ENCODE measurements at places on chromosomes 4 and X. TPM values are rescaled to one million over a fixed set of nuclear protein-coding genes. Genes with fewer than 3 reads are reported as not detected.

Gene SATL1
- total RNA-seq = 0.14 TPM

Gene NPFFR2
- 5.9 TPM for total RNA-seq

Gene PGK1
- total RNA-seq = 336 TPM

Gene SLC16A2
- total RNA-seq = 22.0 TPM

Gene CENPVL2
- total RNA-seq = 5.2 TPM

DNA sequence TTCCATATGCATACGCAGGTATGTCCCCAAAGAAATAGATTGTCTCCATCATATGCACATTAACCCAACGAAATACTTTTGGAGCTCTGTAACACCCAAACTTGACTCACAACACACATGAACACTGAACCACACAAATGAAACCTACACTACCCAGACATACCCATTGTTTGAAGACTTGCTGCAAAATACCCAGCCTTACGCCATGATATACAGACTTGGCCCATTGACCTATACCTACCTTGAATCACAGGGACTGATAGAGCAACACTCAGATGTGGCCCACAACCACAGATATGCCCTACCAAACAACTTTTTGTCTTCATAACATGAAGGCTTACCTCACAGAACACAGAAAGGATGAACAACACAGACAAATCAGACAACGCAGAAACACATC lies 15.9 kb downstream of the LINC00632 start:
- DNase-seq = no peak

- no peak for DNase-seq
These were observed 10.8 kb downstream of the NOX1 start for GRCh38 chrX:100863326-100863864.

- DNase-seq = no peak
These were observed 482.6 kb upstream of the GALNT7 start for GRCh38 chr4:172686021-172686420.

GRCh38 chrX:123764967-123765871 lies 32.4 kb upstream of the THOC2 start:
- peak; percentile 91 for DNase-seq

DNA sequence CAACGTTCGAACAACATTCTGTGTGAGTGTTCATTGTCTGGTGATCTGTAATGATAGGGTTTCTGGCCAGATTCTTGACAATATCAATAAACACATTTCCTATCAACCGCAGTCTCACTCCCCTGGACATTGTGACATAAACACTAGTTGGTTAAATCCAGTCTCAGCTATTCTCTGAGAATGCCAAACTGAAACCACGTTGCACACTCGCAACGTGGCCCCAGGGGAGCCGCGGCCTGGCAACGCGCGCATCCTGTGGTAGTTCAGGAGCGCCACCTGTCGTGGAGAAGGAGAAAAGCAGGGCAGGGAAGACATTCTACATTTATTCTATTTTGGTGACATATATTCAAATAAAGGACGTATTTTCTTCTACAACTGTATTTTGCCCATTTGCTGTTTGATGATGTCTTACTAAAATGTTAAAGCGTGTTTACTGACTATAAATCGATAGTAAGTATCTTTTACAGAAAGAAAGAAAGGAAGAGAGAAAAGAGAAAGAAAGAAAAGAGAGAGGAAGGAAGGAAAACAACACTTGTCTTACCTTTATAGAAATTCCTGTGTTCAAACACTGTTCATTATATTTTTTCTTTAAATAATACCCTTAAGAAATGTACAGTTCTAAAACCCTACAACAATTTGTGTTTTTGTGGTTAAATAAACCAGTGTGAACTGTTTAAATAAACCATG lies 738.3 kb upstream of the FRG1 start:
- peak; percentile 68 for DNase-seq

GRCh38 chr4:178523038-178523437 lies 1080.8 kb upstream of the AGA start:
- no peak for DNase-seq

- peak; percentile 75 for DNase-seq
These were observed 22.9 kb upstream of the COX7B2 start for GRCh38 chr4:46931981-46932380.
